ENCODE measurements at places on chromosomes 11 and 22.

GRCh38 chr22:29482253-29482652, 2.2 kb downstream of the NEFH start:
- DNase-seq = no peak

DNA sequence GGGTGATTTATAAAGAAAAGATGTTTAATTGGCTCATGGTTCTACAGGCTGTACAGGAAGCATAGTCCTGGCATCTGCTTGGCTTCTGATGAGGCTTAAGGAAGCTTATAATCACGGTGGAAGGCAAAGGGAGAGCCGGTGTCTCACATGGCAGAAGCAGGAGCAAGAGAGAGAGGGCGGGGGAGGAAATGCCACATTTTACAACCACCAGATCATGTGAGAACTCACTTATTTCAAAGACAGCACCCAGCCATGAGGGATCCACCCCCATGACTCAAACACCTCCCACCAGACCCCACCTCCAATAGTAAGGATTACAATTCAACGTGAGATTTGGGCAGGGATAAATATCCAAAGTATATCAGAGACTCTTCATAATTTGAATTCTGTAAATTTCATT, 200.7 kb downstream of the MSANTD4 start:
- DNase-seq = no peak

DNA sequence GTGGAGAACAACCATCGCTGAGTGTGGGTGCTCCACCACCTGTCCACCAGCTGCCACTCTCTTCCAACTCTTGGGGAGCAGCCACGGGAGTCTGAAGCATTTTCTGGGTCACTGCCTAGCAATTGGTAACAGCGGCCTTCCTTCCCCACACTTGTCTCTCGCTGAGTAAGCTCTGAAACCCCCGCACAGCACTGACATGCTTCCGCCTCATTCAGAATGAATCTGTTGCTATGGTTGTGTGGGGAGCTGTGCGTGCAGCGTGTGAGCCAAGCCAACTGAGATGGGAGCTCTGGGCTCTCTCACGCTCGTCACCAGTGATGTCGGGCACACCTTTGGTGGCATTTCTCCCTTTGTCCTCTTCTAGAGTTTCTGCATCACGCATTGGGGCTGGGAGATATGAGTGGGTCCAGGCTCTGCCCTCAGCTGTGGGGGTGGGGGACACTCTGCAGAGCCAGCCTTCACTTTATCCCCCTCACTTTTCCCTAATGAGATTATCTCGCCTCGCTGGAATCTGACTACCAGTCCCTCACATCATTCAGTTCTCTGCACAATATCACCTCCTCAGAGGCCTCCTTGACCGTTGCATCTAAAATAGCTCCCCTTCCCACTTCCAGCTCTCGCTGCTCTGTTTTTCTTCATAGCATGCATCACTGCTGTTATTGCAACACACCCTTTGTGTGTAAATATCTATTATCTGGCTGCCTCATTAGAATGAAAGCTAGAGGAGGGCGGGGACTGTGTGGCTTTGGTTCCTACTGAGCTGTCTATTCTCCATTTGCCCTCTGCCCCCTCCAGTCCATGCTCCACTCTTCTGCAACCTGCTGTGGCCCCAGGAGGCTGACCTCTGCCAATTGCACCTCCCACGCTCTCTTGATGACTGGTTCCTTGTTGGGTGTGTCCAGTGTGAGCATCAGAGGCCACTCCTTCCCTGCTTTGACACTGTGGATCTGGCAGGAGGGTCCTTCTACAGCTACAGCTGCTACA, 569.9 kb upstream of the CADM1 start:
- no peak for DNase-seq

- DNase-seq = no peak
Measured at GRCh38 chr11:82505379-82505778, 228.3 kb downstream of the FAM181B start.

GRCh38 chr11:18071098-18071705, 25.1 kb upstream of the TPH1 start:
- DNase-seq = no peak

GRCh38 chr11:63862923-63863322, 24.0 kb downstream of the MARK2 start:
- DNase-seq = no peak

GRCh38 chr11:119237515-119237914, 31.4 kb downstream of the CBL start:
- no peak for DNase-seq

GRCh38 chr22:37627545-37627944, 11.9 kb upstream of the SH3BP1 start:
- no peak for DNase-seq

DNA sequence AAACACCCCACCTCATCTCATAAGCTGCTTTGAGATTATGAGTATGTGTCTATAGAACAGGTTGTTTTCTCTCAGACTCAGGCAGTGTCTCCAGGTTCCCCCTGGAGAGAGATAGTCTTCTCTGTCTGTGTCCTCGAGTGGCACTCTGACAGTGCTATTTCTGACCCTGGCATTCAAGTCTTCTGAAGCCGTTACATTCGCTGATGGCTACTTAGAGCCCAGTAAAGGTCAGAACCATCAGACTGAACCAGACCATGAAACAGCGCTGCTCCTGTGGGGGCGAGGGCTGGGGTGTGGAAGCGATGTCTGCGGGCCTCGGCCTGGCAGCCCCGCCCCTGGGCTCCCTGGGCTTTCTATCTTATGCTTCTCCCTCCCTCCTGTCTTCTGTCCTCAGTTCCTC, 23.5 kb downstream of the SHISA8 start:
- DNase-seq = no peak

GRCh38 chr11:108938604-108939003, 273.7 kb downstream of the DDX10 start:
- DNase-seq = no peak

DNA sequence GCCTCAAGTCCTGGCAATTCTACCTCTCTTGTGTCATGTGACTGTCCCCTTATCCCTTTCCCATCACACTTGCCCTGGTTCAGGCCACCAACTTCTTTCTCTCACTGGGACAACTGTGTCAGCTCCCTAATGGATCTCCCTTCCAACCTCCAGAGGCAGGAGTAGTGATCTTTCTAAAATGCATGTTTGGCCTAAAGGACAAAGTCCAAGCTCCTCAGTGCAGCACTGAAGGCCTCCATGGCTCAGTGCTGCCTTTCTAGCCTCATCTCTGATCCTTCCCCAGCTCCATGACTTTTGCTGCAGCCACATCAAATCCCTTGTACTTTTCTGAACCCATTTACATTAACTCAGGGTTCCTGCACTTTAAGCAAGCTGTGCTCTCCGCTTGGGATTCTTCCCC, 80.8 kb downstream of the CSNK2A3 start:
- no peak for DNase-seq

- no peak for DNase-seq
Measured at GRCh38 chr22:49147617-49148175, 680.0 kb downstream of the BRD1 start.

GRCh38 chr11:68282141-68282860, 10.5 kb upstream of the C11orf24 start:
- DNase-seq = no peak

- peak; percentile 12 for DNase-seq
Measured at GRCh38 chr11:91978747-91979146, 245.9 kb upstream of the FAT3 start.

GRCh38 chr22:46976598-46976997, 214.1 kb downstream of the TBC1D22A start:
- no peak for DNase-seq

DNA sequence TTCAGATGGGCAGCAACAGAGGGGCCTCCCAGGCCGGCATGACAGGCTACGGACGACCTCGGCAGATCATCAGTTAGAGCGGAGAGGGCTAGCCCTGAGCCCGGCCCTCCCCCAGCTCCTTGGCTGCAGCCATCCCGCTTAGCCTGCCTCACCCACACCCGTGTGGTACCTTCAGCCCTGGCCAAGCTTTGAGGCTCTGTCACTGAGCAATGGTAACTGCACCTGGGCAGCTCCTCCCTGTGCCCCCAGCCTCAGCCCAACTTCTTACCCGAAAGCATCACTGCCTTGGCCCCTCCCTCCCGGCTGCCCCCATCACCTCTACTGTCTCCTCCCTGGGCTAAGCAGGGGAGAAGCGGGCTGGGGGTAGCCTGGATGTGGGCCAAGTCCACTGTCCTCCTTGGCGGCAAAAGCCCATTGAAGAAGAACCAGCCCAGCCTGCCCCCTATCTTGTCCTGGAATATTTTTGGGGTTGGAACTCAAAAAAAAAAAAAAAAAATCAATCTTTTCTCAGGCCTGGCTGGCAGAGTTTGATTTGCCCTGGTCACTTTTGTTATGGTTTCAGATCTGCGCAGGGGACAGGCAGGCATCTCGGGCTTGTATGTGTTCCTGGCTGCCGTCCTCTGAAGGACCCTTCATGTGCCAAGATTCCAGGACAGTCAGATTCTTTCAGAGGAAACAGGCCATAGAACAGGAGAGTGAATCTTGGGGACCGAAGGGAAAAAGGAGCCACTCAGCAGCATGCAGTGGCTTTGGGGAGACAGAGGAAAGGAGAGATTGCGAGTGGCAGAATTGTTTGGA, 5.3 kb downstream of the TAGLN start:
- DNase-seq = no peak

GRCh38 chr11:40885250-40885954, 574.0 kb downstream of the LRRC4C start:
- no peak for DNase-seq

DNA sequence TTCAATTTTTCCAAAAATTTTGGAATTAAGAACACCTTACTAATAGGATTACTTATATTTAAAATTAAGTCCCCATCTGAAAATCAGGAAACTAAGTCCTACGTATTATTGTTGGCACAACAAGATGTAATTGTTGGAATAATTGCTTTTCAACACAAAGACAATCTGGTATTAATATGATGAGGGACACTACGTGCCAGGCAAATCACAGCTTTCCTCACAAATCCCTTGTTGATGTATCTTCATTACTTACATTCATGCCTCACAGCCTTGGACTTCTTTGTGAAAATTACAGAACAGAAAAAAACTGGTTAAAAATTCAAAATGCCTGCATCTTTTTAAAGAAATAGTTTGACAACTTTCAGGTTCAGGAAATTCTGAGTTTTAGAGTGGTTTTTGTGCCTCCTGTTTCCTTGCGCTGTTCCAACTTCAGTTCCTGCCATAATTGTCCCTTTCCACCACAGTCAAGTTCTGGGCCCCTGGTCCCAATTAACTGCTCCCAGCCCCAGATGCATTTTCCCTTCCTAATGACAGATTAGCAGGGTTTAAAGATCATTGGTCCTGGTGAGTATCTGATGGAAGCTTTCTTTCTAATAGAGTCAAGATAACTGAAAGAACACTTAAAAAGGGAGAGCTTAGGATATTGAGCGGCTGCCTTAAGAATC, 23.3 kb upstream of the CCDC34 start:
- DNase-seq = no peak

- DNase-seq = no peak
Measured at GRCh38 chr11:11782532-11783110, 59.2 kb upstream of the USP47 start.

- DNase-seq = no peak
Measured at GRCh38 chr11:12319461-12319951, 57.9 kb upstream of the PARVA start.

DNA sequence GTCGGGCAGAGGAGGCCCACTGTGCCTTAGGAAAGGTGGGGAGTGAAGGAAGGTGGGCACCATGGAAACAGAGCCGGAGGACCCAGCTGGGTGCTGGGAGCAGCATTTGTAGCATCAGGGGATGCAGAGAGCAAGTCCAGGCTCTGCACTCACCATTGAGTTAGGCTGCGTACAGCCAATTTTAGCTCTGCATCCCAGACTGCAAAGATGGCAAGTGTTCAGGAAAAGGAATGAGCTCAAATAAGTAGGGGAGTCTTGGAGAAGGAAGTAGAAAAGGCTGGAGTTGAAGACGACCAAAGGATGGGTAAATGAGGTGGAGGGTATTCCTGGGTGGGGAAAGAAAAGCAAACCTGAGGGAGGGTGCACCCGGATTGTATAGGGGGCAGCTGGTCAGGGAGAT, 31.6 kb upstream of the ETS1 start:
- no peak for DNase-seq

DNA sequence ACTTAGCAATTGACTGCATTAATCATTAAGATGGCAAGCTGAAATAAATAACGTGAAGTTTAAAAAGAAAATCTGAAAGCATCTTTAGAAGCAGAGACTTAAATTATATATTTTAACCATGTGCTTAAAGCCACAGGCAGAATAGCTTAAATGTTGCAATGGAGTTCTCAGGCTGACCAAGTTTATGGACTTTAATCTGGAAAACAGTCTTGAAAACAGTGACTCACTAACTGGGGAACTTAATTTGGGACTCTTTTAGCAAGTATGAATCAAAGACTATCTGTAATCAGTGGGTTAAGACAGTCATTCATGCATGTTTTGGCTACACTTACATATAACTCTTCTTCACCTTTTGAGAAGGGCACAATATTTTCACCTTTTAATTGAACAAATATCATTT, 12.6 kb upstream of the GLYATL1 start:
- peak; percentile 59 for DNase-seq

- no peak for DNase-seq
Measured at GRCh38 chr22:17237038-17237668, 17.9 kb upstream of the ADA2 start.

DNA sequence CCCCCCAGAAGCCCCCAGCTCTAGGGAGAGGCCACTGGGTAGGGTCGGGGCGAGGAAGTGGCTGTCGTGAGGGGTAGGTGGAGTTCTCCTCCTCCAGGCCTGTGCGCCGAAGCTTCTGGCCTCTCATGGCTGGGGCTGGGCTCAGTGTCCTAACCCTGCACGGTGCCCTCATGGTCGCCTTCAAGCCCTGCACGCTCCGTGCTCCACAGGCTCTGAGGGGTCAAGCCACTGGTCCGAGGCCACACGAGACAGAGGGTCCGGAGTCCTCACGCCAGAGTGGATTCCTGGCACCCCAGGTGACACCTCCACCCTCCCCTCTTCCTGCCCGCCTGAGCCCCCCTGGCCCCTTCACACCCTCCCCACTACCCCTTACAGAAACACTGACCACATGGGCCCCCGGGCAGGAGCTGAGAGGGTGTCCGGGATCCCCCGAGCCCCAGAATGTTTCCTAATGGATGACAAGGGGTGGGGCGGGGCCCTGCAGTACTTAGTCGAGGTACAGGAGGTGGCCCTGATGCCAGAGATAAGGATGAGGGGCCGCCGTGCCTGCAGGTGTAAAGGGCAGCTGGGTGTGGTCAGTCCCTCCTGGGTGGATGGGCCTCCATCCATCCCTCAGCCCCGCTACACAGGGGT, 997 bp upstream of the CDHR5 start:
- no peak for DNase-seq

Data from AG04449 (cell line).